Activated CD8-positive, alpha-beta memory T cell treated with anti-CD3 and anti-CD28 coated beads, Interleukin-2, amount 50 U/mL, for 48 hours (primary cell): ENCODE measurements at places on chromosomes 7 and 10.

GRCh38 chr10:557792-558328 lies 131.6 kb downstream of the DIP2C start:
- no peak for DNase-seq

- no peak for DNase-seq
These were observed 35.5 kb downstream of the RAB19 start for GRCh38 chr7:140439359-140439758.

DNA sequence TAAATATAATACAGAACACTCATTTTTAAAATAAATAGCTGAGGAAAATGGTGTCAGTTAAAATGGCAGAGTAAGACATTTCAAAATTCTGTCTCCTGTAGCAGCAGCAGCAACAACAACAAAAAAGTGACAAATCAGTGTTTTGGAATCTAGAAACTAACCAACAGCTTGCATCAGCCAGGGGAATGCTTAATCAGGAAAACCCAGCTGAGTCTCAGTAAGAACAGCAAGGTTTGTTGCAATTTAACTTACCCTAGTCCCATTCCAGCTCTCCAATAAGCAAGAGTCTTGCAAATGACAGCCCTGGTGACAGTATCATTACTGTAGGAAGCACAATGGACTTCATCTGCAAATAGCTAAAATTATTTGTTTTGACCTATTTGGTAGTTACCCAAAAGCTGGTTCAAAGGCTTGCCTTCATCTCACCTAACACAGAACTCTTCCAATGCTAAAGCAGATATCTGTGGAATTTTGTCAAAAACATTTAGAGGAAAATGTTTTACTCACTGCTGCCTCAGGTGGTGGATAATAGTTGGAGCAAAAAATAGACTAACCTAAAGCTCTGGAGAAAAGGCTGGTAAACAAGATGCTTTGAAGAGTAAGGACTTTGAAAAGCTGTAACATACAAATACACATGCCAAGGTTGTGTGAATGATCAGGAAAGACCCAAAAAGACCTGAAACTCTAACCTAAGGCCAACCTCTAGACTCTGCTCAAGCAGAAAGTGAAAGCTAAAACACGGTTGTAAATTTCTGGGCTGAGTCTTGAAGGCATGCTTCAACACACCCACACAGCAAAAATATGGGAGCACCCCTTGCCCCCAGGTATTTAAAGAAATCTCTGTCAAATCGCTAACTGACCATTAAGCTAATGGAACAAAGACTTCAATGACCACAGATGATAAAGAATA lies 9.9 kb upstream of the ARHGAP22 start:
- no peak for DNase-seq

DNA sequence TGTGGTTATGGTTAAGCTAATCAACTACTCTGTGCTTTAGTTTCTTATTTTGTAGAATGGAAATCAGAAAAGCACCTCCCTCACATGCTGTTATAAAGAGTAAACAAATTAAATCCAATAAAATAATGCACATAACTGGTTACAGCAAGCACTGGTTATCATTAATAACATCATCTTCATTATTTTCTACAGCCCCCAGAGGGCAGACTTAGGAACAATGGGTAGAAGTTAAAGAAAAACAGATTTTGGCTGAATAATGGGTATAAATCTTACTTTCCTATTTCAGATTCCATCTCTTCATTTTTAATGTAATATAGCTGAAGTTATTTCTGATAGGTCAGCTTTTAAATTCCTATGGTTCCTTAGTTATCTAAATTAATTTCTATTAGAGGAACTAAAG lies 126.5 kb downstream of the DOCK4 start:
- no peak for DNase-seq

GRCh38 chr10:43689618-43689954 lies 40.9 kb upstream of the ZNF32 start:
- DNase-seq: peak; percentile 80

GRCh38 chr10:73812657-73813056 lies 1.3 kb upstream of the NDST2 start:
- no peak for DNase-seq

DNA sequence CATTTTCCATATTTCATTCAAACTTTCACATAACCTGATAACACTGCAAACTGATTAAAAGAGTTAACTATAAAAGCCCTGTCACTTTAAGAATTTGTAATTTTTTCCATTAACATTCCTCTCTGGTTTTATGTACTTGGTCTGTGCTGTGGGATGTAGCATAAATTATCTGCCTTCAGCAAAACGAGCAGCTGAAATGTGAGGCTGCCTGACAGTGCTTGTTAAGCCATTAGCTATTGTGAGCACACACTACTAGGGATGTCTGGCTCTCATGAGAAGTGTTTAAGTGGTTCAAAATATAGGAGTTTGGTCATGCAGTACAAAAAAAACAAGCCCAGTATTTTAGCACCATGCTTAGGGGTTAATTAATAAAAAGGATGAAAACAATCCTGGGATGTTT lies 63.0 kb downstream of the HOXA1 start:
- DNase-seq: no peak

GRCh38 chr10:104574838-104575237 lies 66.3 kb upstream of the SORCS3 start:
- no peak for DNase-seq

DNA sequence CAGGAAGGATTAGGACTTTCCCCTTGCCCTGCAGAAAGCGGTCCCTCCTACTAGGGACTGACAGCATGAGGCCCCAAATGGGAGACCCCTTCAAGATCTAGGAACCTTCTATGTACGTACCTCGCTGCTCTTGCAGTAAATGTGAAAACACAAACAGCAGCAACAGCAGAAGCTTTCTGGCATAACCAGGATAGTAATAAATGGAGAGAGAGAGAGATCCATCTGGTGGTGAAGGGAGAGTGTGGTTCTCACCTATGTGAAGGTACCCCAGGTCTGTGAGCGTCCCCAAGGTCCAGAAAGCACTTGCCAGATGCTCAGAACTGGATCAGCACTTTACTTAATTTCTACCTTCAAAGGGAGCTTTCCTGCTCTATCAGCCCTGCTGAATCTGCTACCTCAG lies 592.7 kb downstream of the PARD3 start:
- DNase-seq: no peak

- peak; percentile 66 for DNase-seq
These were observed 126.5 kb downstream of the CUBN start for GRCh38 chr10:17003151-17003550.

GRCh38 chr10:12750526-12751201 lies 250.8 kb downstream of the CCDC3 start:
- DNase-seq: no peak

- DNase-seq: no peak
These were observed 75.4 kb upstream of the POM121L12 start for GRCh38 chr7:52959878-52960660.

- DNase-seq: no peak
These were observed 107.8 kb upstream of the CXCL12 start for GRCh38 chr10:44492678-44493077.

DNA sequence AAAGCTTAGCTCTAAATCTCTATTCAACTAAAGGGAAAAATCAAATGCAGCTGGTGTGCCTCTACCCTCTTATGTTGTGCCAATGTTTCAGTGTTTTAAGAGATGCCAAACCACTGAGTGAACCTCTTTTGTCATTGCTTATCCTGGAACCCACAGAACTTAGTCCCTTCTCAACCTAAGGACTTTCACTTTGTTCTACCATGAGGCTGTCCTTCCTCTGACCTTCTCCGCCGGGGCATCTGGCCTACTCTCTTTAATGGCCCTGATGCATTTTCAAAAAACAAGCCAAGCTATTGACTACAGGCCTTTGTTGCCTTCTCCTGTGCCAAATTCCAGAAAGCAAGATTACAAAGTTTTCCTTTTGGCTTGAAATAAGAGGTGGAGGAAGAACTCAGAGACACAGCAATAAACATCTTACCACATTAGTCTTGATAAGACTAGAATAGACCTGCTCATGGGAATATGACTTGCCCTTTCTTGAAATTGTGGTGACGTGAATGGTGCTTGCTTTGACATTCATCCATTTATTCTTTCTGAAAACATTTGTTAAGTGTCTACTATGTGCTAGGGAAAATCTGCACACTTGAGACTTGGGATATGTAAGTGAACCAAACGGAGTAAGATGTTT lies 253.2 kb upstream of the SMIM30 start:
- DNase-seq: no peak
